ENCODE measurements at places on chromosomes 2 and 18. TPM values are rescaled to one million over a fixed set of nuclear protein-coding genes. Genes with fewer than 3 reads are reported as not detected.

DNA sequence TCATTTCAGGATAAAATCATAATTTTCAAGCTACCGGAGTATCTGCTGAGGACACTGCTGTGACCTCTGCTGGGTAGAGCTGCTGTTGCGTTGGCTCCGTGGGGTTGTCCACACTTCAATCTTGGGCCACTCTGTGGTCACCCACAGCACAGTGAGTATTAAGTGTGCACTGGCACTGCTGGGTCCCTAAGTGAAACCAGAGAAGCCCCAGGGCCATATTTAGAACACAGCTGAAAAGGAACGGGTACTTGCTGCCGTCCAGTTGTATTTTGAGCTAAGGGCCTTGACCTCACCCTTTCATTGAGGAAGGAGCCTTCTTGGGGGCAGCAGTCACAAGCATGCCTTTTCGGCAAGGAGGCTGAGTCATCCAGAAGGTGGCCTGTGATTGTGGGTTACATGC is 10.1 kb downstream of the SLC9A4 start:
- no peak for DNase-seq

DNA sequence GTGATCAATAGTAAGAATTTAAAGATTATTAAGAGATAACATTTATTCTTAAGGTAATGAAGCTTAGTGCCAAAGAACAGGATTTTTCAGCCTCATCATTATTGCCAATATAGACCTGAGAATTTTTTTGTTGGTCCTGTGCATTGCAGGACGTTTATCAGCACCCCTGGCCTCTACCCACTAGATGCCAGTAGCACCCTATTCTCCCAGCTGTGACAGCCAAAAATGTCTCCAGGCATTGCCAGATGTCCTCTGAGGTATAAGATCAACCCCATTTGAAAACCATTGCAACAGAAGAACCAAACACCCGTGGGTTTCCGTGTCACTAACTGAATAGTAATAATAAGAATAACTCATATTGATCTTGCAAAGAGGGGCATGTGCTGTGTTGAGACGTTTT is 700.0 kb upstream of the SOX11 start:
- DNase-seq: no peak

- no peak for DNase-seq
These were observed 64.0 kb downstream of the STPG4 start for GRCh38 chr2:47091118-47091517.

DNA sequence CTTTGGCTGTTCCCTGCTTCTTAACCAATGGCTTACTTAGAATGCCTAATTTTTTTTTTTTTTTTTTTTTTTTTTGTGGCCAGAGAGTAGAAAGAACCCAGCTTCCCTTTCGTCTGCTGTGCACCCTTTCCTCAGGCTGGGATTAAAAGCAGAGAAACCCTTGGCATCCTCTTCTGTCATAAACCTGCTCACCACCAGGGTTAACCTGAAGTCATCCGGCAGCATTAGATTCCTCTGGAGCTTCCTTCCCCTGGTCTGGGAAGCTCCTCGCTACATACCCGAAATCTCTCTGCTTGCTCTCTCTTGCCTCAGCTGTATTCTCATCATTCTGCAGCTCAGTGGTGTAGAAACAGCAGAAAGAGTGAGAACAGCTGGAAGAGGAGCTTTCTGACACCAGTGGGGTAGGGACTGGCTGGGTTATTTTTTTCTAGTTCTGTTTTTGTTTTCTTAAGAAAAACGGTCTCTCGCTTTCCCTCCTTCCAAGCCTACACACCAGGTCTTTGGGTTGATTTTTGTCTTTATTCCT is 339.0 kb upstream of the MEIS1 start:
- no peak for DNase-seq

GRCh38 chr2:226187616-226188015 is 612.0 kb downstream of the IRS1 start:
- peak; percentile 77 for DNase-seq

The CD28 gene
- polyA plus RNA-seq: 3.6 TPM

The RESP18 gene
- not detected for polyA plus RNA-seq

The CHPF gene
- polyA plus RNA-seq: 38.7 TPM

The FTCDNL1 gene
- 1.7 TPM for polyA plus RNA-seq

The RFX8 gene
- 2.8 TPM for polyA plus RNA-seq
